Lower leg skin (tissue), 4 donors: ENCODE measurements at places on chromosomes 13 and 19. TPM values are rescaled to one million over a fixed set of nuclear protein-coding genes. Genes with fewer than 3 reads are reported as not detected.

PNMA8B gene
- total RNA-seq = 2.0 TPM

FXYD1 gene
- total RNA-seq = not detected

CYP4F2 gene
- total RNA-seq = 4.2 TPM

IQCN gene
- 5.9 TPM for total RNA-seq

NLRP5 gene
- not detected for total RNA-seq

LILRB3 gene
- total RNA-seq = 0.65 TPM

FGF9 gene
- not detected for total RNA-seq

KCTD12 gene
- total RNA-seq = 47.1 TPM

ZNF30 gene
- 0.53 TPM for total RNA-seq

GRCh38 chr19:14472202-14472938 lies 2.8 kb downstream of the PTGER1 start:
- DNase-seq = peak; percentile 95

DNA sequence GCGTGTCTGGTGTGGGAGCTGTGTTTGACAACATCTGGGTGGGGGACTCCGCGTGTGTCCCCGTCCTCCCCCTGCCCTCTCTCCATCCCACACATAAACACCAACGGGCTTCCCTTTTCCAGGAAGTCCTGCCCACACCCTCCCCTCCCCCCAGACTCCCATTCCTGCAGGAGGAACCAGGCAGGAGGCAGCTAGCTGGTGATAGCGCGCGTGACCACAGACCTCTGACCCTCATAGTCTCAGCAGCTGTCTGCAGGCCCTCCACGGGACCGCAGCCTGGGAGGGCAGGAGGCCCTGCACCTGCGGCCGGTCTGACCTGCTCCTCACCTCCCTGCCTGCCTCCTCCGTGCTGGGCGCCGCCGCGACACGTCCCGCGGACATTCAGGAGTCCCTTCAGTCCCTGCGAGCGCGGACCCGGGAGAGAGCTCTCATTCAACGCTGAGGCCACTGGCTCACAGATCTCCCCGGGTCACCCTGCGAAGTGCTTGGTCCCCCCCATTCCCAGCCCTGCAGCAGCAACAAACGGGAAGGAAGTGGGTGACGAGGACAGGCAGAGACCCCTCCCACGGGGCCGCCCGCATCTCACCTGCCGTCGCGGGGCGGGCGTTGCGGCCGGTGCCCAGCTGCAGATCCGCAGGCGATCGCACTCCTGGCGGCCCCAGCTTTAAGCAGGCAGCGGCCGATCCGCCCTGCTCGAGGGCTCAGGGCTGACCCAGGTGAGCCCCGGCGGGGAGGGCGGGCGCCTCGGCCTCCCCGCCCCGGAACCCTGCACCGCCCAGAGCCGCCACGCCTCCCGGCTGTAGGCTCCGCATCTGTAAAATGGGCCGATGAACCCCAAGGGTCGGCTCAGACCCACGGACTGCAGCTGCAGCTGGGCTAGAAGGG lies 1.1 kb upstream of the ACP5 start:
- peak; percentile 53 for DNase-seq

GRCh38 chr19:49362048-49362928 lies at the start of gene TEAD2:
TEAD2 (minus strand) TSS chr19:49362416; CDS start chr19:49360075, 2,341 bp downstream.
- DNase-seq = peak; percentile 95

DNA sequence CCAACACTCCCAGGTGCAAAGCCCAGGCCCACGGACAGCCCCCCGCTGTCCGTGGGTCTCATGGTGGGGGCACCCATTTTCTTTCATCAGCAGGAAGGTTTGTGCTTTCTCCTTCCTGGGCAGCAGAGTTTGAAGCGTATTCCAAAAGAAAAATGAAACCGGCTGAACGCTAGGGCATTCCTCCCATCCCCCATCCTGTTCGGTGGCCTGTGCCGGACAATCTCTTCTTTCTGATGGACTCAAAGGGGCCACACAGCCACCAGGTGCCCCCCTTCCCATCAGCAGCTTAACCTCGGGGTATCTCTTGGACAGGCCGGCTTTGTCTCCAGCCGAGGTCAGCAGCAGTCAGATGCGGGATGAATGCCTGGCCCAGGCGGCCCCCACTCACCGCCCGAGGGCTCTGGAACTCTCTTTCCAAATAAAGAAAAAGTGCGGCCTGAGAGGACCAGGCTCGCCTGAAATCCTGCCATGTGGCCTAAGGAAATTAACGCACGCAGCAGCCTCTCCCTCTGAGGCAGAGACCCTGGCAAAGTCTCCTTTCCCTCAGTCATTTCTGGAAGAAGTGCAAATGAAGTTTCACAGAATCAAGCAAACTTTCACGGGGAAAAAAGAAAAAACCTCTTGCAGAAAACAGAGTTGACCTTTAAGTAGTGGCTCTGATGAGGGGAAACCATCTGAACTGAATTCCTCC lies 67.8 kb downstream of the RASA3 start:
- no peak for DNase-seq

- no peak for DNase-seq
Observed at GRCh38 chr19:38434549-38435051, 1.1 kb downstream of the RYR1 start.

DNA sequence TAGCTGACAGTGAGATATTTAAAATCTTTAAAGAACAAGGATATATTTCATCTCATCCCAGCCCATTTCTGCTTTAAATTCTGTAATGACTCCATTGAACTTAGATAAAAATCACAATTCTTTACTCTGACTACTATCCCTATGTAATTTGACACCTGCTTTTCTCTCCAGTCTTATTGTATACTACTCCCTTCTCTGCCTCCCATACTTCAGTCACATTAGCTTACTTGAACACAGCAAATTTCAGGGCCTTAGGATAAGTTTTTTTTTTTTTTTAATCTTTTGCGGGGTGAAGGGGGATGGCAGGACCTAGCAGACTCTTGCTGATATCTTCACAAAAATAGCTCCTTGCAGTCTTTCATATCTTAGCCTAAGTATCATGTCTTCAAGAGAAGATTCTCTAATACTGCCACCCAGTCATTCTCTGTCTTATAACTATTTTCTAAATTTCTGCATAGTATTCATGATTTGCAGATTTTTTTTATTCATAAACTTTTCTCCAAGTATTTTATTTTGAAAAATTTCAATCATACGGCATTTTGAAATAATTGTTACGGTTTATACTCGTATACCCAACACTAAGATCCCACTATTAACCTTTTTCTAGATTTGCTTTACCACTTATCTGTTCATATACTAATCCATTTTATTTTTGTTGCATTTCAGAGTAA lies 151.4 kb downstream of the PCCA start:
- no peak for DNase-seq

GRCh38 chr13:68748038-68748437 lies 1359.6 kb upstream of the ATXN8OS start:
- DNase-seq = no peak

- DNase-seq = no peak
Observed at GRCh38 chr13:74136084-74136658, 2.0 kb upstream of the KLF12 start.

- DNase-seq = no peak
Observed at GRCh38 chr13:30129411-30129810, 177.9 kb downstream of the KATNAL1 start.

DNA sequence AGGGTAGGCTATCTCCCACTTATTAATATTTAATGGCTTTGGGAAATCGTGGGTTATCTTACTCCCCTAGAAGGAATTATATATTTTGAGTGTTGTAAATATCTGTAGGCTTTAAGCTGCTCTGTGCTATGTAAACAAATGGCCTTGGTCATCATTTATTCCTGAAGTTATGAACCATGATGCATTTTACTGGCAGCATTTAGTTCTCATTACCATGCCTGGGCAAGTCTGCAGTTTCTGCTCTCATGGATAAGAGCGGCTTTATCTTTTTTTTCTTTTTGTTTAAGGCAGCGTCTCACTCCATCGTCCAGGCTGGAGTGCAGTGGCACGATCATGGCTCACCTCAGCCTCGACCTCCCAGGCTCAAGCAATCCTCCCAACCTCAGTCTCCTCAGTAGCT lies 156.1 kb downstream of the IRS2 start:
- no peak for DNase-seq

DNA sequence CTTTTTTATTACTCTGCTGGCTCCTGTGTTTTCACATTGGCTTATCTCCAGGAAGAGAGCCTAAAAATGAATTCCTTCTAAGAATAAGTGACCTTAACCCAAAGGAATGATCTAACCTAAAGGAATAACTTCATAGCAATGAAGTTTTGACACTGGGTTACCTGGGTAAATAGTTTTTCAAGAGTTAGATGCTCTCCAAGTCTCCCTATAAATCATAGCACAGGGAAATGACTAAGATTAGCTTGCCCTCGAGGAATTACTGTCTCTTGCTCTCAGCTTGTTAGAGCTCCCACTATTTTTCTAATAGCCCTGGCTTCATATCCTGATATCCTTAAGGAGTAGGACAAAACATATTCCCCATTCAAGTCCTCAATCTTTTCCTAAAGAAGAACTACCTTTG lies 66.3 kb downstream of the SPRY2 start:
- DNase-seq = no peak

DNA sequence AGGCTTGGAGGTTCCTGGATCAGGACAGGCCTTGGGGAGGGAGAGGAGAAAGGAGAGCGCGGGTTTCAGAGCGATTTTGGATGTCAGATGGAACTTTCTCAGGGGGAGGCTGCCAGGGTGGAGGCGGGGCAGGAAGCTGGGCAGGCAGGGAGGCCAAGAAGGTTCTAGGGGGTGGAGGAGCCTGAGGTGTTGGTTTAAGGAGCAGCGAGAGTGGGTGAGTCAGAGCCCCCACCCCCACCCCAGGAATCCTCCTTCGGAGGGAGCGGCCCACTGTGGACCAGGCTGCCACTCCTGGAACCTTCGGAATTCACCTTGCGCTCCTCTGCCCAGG lies 15.9 kb upstream of the NOP53 start:
- DNase-seq = peak; percentile 60

- DNase-seq = no peak
Observed at GRCh38 chr13:96817336-96817941, 176.8 kb downstream of the OXGR1 start.

DNA sequence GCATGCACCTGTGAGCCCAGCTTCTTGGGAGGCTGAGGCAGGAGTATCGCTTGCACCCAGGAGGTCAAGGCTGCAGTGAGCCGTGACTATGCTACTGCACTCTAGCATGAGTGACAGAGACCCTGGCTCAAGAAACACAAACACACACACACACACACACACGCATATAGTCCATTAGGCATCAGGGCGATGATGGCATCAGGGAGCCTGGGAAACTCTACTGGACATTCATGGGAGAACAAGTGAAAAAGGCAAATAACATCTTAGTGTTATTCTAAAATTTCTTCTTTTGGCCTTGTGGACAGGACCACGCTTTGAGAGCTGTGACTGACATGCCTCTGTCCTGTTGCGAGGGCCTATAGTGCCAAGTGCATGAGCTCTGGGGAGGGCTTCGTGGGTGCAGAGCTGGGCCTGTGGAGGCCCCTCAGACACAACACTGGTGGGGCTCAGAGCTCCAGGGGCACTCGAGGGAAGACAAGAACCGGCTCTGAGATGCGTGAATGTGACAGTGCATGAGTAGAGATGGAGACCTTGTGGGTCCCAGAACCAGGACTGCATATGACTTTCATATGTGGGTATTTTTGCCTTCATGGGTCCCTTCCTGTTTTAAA lies 8.0 kb upstream of the USF2 start:
- peak; percentile 25 for DNase-seq

DNA sequence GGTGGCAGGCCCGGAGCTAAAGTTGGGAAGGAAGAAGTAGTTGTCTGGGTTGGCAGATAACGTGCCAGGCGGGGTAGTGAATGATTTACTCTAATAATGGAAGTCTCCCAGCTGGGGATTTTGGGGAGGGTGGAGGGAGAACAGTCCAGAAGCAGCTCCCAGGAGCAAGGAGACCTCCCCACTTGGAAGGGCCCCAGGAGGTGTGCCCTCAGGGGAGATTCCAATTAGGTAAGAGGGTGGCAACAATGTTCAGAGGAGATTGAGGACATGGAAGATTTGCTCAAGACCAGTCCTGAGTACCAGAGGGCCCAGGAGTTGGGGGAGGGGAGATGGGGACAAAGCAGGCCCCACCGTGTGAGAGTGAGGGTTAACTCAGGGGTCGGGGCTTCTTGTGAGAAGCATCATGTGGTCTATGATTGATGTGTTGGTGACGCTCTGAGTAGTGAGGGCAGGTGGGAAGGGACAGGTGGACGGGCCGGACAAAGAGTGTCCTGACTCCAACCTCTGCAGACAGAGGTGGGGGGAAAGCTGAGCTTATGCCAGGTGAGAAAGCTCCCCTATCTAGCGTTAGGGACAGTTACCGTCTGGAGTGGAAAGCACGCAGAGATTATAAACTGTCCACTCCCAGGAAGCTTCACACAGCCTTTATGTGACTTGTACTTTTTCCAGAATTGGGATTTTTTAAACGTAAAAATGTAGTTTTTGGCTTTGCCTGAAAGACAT lies 3.5 kb downstream of the SPINT2 start:
- DNase-seq = no peak

DNA sequence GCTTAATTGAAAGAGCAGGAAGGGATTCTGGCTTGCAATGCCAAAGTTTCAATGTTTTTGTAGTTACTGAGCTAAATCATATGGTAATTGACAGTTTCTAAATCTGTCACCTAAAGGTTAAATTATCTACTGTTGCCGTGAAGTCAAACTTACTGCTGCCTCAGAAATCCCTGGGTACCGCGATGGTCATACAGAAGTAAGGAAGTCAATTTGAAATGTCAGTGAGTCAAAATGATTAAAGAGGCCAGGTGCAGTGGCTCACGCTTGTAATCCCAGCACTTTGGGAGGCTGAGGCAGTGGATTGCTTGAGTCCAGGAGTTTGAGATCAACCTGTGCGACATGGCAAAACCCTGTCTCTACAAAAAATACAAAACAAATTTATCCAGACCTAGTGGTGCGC lies 48.8 kb upstream of the TPM4 start:
- DNase-seq = no peak

DNA sequence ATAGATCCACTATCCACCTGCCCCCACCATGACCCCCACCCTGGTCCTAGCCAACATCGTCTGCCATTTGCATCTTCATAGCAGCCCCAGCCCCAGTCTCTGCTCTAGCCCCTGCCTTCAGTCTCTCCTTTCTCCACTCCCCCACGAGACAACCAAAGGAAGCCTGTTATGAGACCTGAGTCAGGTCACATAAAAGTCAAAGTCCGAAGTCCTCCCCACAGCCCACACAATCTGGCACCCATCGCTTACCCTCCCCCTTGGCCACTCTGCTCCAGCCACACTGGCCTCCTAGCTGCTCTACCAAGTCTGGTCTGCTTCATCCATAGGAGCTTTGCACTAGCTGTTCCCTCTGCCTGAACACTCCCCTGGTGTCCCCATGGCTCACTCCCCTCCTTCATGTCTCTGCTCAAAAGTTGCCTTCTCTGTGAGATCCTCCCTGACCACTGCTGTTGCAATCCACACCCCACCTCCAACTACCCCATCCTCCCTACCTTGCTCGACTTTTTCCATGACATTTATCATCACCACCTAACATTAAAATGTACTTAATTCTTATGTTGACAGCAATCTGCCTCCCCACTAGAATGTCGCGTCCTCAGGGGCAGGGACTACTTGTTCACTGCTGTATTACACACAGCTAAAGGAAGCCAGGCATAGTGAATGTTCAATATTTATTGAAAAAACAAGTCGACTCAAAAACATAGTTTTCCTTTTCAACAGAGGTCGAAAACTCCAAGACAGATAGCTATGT lies 1.2 kb upstream of the PLEKHG2 start:
- DNase-seq = peak; percentile 92

DNA sequence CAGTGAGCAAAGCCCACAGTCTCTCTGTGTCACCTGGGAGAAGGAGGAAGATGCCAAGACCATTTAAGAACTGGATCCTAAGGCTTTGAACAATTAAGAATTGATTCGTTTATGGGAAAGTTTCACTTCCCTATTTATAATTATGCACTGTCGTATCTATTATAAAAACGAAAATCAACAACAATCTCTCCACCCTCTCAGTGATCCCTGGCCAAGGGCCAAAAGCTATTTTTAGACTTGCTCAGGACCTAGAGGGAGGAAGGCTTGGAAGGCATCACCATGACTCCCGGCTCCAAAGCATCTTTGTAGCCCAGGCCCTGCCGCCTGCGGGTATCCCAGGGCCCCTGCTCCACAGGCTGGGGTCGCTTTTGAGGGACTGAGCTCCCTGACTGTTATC lies 1.3 kb downstream of the RHPN2 start:
- peak; percentile 23 for DNase-seq
